Astrocyte of the spinal cord (primary cell): ENCODE measurements at places on chromosomes 2 and 18.

DNA sequence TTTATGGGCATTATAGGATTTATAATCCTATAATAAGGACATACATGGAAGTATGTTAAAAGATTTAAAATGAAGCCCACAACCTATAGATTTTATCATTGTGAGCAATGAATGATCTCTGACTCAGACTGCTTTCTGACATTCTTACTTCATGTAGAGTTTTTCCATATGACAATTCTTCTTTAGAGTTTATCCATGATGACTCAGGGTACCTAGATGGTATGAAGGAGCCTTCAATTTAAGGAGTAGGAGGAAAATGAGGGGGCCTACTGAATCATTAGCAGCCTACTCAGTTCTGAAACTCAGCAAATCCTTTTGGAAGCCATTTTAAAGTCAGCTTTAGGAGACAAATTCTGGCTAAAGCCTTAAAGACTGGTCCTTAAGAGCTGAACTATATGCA is 10.4 kb downstream of the PELI1 start:
- DNase-seq, result peak; percentile 26

DNA sequence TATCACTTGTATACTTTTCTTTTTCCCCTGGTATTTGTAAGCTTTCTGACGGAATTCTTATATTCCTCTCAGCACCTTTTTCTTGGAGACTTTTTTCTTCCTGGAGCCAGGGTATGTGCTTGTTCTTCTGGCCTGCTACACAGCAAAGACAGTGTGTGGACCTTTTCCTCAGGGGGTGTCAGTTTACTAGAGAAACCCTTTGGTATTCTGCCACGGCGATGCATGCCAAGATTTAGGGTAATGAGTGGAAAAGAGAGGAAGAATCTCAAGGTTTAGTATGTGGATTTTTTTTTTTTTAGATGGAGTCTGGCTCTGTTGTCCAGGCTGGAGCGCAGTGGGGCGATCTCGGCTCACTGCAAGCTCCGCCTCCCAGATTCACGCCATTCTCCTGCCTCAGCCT is 152.2 kb downstream of the PHLPP1 start:
- DNase-seq, result no peak

DNA sequence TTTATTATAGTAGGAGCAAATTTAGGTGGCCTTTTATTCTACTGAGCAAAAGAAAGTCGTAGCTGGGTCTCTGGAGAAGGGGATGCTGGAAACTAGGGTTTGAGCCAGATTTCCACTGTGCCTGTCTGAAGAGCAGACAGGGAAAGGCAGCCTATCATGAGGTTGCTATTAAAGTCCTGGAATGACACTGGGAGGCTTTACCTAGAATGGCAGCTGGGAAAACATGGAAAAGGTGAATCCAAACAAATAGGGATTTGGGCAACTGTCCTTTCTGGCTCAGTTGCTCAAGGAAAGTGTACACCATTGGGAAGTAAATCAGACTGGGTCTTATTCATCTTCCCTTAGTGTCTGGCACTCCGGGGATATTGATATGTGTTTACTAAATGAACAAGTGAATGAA is 154.6 kb downstream of the MTX2 start:
- no peak for DNase-seq

DNA sequence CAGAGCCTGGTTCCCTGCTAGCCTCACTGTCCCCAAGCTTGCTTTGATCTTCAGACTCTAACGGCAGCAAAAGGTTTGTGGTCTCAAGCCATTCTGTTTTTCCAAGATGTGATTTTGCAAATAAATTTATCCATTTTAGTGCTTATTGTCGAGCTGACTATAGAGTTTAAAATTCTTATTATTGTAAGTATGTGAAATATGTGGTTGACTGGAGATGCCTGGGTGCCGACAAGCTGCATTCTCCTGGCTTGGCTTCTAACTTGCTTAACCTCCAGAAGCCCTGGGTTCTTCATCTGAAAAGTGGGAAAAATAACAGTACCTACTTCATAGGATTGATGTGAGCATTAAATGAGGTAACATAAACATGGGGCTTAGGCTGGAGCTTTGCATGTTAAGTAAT is 9.9 kb upstream of the EDAR start:
- peak; percentile 3 for DNase-seq

- no peak for DNase-seq
These were observed 78.9 kb upstream of the CYRIA start for GRCh38 chr2:16744521-16744920.

DNA sequence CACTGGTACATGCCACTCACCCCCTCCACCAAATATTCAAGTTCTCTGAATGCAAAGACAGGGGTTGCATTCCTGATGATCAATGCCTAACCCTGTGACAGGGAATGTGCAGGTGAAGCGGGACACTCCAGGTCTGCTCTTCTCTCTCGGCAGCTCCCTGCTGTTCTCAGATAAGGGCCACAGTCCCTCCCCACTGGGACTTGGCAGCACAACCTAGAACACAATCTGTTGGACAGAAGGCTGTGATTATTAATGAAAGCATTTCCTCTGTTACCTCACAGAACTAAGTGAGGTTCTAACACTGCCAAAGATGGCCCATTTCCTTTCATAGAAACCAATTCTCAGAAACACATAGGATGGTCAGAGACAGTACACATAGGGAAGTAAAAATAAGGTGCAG is 42.7 kb downstream of the VSNL1 start:
- DNase-seq, result peak; percentile 23

- DNase-seq, result no peak
These were observed 24.3 kb downstream of the PTMA start for GRCh38 chr2:231732604-231733003.

- DNase-seq, result peak; percentile 41
These were observed 30.1 kb upstream of the EPC2 start for GRCh38 chr2:148614322-148615049.

DNA sequence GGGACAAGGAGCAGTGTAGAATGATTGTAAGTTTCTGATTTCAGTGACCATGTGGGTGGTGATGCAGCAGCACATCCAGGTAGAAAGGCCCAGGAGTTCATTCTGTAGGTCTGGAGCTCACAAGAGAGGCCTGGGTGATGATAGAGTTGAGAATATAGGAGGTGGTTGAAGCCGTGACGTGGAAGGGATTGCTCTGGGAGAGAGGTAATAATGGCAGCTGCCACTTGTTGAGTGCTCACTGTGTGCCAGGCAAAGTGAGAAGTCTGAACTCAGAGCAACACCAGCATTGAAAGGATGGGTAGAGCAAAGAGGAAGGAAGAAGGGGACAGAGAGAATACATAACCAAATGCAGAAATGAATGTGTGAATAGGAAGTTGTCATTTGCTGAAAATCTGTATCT is 3.3 kb downstream of the TTLL4 start:
- no peak for DNase-seq

GRCh38 chr2:109594246-109594885 is 19.4 kb downstream of the SEPTIN10 start:
- peak; percentile 34 for DNase-seq

GRCh38 chr2:5617358-5617757 is 74.8 kb upstream of the SOX11 start:
- no peak for DNase-seq

DNA sequence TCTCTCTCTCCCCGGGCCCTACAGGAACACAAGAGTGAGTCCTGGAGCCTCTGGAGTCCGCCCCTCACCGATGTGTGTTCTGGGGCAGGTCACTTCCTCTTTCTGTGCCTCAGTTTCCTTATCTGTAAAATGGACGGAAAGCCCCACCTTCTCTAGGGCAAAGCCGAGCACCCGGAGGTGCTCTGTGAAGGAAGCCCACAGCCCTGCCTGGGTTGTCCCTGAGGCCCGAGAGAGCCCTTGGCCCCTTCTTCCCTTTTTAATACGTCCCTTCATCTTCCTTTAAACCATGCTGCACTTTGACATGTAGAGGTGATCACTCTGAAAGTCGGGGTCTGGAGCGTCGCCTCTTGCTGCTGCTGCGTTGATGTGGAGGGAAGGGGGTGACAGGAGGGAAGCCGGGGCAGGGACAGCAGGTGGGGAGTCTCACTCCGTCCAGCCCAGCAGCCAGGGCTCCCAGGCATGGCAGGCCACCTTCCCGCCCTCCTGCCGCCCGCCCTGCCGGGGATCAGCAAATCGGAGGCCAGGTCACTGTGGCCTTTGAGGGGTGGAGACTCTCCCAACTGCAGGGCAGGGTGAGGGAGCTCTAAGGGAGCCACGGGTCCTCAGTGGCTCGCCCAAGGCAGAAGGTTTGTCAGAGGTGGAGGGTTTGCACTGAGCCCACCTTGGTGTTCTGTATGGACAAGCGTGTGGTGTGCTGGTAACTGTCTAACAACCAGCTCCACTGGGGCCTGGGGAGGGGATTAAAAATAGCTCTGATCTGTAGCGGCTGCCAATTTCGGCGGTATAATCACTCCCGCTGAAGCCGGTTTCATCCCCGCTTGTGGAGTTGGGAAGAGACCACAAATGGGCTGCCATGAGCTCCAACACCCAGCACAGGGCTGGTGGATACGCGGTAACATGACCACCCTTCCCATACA is 135.9 kb upstream of the ID2 start:
- DNase-seq, result no peak

DNA sequence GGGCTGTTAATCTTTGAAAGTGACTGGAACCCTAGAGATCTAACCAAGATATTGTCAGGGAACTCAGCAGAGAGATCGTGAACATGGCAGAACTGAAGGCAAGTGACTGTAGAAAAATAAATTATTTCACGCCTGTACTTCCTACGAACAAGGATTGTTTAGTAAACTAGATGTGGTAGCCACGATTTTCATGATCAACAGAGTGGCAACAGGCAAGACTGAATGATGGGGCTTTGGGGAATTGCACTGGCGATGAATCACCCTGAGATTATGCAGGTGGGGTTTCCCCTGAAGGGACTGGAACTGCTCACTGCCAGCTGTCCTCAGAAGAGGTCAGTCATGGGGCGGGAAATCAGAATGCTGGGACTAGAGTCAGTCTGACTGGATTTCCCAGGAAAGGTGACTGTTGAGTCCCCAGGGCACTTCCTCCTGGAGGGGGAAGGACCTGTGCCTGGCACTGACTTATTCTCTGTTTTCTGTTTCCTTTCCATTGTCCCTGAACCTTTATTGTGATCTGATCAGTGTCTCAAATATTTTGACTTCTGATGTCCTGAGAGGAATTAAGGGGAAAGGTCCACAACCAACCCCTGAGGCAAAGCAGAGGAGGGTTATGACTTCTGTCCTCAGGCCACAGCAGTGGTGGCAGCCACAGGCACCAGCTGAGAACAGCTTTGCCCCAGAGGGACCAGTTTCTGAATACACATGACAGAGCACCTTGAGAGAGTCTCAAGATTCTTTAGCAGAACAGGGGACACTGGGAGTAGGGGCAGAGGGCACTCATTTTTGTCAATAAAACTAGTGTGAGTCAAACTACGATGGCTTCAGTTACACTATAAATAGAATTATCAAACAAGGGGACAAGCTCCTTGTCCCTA is 70.0 kb downstream of the NAB1 start:
- peak; percentile 32 for DNase-seq

DNA sequence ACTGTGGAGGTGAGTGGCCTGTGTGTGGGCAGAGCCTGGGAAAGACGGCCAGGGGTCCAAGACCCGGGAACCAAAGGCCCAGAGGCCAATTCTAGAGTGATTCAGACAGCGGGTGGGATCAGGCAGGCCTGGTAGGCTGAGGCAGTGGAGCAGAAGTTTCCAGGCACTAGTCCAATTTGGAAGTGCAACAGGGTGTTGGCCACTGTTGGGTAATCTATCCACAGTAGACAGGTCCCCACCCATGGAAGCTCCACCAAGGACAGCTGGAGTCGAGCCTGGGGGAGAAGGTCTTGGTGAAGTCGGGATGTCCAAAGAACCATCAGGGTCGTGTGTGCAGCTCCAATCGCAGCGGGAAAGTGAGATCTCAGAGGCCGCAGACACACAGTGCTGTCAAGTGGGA is 125.8 kb upstream of the COPS8 start:
- DNase-seq, result no peak

DNA sequence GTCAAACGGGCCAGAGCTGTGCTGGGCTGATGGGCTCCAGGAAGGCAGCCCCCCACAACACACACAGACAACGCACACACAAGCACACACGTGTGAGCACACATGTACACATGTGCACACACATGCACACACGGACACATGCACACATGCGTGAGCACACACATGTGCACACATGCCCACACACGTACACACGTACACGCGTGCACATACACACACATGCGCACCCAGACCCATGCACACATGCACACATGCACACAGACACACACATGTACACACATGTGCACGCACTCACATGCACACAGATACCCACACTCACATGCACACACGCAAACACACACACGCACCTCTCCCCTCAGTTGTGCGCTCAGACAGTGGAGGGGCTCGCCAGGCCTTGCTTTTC is 31.2 kb upstream of the HPCAL1 start:
- no peak for DNase-seq

GRCh38 chr2:191636235-191636543 is 41.7 kb upstream of the NABP1 start:
- DNase-seq, result peak; percentile 91

- DNase-seq, result peak; percentile 54
These were observed 2.8 kb downstream of the TRPM8 start for GRCh38 chr2:233919938-233920337.

DNA sequence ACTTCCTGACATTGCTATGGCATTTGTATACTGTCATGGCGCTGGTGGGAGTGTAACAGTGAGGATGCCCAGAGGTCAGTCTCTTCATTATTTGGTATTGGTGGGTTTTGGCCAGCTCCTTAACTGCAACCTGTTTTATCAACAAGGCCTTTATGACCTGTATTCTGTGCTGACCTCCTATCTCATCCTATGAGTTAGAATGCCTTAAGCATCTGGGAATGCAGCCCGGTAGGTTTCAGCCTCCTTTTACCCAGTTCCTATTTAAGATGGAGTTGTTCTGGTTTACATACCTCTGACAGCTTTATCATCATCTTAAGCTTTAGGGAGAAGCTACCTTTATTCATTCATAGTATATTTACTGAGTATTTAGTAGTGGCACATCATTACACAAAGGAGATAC is 103.8 kb downstream of the RAPGEF4 start:
- DNase-seq, result no peak

DNA sequence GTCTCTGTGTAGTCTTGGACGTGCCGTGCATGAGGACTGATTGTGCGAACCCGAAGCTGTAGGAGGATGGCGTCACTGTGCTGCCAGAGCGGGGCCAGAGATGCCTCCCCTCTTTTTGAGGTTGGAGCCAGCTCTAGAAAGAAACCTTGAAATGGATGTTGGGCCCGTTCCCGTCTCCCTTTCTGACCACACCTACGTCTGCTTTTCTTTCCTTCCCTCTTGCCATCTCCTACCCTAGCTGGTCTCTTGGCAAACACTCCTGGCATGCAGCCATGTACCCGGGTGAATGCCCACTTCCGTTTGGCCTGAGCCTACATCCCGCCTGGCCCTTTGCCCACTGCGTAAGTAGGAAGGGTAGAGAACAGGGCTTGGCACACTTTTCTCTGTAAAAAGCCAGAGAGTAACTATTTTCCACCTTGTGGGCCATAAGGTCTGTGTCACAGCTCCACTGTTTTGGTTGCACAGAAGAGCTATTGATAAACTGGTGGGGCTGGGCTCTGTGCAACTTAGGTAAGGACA is 37.4 kb downstream of the SH3BP4 start:
- peak; percentile 75 for DNase-seq

DNA sequence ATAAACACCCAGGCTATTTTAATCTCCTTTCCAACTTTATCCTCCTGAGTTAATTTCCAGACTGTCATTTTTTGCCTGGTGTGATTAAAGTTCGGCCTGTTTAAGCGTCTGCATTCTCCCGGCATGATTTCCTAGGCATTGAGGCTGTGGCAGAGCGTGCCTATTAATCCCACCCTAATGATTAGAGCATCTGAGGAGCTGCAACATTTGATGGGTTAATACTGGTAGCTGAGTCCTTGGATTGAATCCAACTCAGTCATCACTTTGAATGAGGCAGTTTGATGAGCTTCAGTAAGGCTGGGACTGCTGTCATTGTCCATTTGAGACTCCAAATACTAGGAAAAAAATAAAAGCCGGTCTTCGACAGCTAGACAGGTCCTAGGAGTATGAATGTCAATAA is 882.5 kb downstream of the SLC4A3 start:
- no peak for DNase-seq
